Activated CD4-positive, alpha-beta memory T cell treated with anti-CD3 and anti-CD28 coated beads, Interleukin-2, amount 10 ng/mL, durations not matched to agents 7 days and 5 days (primary cell): ENCODE measurements at places on chromosomes 6 and 20. TPM values are rescaled to one million over a fixed set of nuclear protein-coding genes. Genes with fewer than 3 reads are reported as not detected.
A peak's percentile ranks its signal among the peaks of the same experiment; 100 is the strongest.

- no peak for DNase-seq
Observed at GRCh38 chr6:53214172-53214571, 65.5 kb upstream of the GCM1 start.

DNA sequence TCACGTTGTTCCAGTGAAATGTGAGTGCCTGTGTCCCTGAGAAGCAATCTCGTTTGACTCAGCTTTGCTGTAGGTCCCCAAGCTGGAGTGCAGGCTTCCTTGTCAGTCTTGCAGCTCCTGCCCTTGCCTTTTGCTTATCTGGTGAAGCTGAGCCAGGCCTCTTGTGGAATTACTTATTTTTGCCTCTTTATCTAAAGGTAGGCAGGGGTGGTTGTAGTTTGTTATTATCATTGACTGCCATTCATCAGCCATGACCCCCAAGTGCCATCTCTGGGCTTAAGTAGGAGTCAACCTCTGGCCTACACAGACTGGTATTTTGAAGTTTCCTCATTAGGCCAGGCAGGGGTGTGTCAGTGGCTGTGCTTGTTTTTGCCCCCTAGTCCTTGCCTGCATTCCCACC is 2.1 kb downstream of the TMEM14B start:
- no peak for DNase-seq

- no peak for DNase-seq
Observed at GRCh38 chr6:141472162-141472928, 660.4 kb upstream of the GJE1 start.

DNA sequence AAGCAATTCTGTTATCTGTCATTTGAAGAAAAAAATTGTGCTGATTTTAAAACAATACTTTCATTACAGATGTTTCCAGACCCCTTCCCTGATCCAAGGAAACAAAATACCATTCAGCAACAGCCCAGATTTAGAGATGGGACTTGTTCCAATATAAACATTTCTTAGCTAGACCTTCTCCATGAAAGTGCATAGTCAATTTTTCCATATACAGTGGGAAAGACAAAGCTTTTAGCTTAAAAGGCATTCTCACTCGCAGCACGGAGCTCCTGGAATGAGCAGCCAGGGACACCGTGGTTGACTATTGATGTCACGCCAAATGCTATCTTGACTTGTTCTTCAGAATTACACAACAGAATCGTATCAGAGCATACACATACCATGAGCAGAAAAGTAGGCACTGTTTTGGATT is 21.5 kb downstream of the LAMA4 start:
- no peak for DNase-seq

DNA sequence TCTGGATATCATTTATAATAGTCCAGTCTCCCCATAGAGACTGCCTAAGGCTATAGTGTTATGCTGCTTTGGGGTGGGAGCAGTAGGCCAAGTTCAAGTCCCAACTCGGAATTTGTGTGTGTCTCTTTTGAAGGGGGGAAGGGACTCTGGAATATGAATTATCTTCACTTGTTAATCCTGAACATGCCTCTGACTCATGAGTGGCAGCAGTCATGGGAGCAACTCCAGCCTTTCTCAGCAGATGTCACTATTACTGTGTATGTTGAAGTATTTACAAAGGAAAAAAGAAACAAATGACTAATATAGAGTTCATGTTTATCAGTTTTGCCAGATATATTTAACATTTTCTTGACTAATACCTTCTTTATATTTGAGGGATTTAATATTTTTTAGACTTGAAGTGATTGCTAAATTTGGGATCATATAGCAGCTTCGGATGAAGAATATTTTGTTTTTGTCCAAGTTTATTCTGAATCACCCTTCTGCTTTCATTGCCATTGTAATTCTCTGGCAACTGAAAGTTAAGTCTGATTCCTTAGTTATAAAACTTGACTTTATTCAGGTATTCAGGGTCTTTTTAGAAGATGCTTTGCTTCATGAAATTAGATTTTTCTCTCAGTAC is 23.4 kb downstream of the FAM217A start:
- peak; percentile 26 for DNase-seq

DNA sequence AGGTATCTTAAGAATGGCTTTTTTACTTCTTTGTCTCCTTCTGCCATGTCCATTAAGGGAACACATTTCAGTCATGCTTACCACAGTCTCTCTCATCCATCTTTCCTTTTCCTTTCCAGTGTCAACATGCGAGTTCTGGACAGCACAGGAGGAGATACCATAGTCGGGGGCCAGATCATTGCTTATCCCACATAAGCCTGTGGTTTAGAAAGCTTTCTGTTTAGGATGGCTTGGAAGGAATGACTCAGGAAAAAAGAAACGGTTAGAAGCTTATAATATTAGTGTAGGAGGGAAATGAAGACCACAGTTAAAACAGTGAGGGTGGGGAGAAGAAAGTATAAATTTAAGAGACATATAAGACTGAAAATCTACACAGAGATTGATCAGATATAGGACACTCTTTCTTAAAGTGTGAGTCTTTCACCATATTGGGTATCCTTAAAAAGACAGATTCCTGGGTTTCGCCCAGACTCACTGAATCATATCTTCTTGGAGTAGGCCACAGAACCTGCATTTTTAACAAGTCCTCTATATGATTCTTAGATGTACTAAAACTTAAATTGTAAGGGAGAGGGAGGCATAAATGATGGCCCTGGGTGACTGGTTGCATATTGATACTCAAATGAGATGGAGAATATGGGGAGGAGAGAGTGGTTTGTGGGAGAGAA is 36.1 kb downstream of the DSE start:
- DNase-seq: no peak

GRCh38 chr20:42721923-42722322 is 467.8 kb downstream of the PTPRT start:
- DNase-seq: no peak

DNA sequence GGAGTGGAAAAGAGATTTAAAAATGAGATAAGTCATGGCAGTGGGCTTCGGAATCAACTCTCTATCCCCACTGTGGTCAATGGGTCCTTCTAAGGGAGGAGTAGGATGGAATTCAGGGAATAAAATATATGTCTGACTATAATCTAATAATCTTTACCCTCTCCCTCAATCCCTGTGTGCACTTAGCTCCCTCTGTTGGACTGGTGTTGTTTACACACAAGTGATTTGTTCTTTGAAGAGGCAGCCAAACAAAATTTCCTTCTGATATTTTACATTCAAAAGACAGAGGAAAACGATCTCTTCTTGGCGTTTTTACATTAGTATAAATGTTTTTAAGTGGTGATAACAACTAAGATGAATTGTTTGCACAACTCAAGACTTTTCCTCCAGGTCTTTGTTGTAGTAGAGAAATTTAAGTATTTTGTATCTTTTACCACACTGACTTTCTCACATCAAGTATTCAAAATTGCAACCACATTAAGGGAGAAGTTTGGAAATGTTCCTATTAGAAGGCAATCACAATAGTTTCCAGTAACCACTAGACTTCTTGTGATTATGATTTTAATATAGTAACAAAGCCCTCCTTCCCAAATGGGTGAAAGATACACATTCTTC is 317.8 kb downstream of the CENPW start:
- DNase-seq: no peak

- no peak for DNase-seq
Observed at GRCh38 chr6:34276881-34277762, 28.3 kb upstream of the SMIM29 start.

DNA sequence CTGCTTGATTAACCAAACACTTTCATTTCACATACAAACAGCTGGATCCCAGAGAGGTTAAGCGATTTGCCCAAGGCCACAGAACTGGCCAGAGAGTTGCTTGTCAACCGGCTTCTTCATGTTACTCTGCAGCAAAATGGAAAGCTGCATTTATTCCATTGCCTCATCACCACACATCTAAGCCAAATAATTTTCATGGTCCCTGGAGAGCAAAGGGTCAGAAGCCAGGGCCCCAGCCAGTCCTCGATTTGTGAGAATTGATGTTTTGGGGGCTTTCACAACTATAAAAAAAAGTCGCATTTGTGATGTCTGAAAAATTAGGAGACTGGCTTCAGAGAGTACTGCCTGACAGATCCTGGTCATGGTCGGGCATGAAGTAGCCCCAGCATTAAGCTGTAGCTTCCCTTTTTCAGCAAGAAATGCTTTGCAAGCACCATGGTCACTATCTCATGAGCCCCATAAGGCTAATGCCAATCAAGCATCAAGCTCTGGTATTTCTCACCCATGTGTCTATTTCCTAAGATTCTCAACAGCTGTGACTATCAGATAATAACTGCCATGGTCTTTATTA is 95.8 kb downstream of the BANF2 start:
- no peak for DNase-seq

GRCh38 chr20:33005908-33006775 is 1.4 kb upstream of the BPIFB2 start:
- DNase-seq: no peak

GRCh38 chr6:71393471-71393870 is 104.9 kb downstream of the OGFRL1 start:
- DNase-seq: no peak

DNA sequence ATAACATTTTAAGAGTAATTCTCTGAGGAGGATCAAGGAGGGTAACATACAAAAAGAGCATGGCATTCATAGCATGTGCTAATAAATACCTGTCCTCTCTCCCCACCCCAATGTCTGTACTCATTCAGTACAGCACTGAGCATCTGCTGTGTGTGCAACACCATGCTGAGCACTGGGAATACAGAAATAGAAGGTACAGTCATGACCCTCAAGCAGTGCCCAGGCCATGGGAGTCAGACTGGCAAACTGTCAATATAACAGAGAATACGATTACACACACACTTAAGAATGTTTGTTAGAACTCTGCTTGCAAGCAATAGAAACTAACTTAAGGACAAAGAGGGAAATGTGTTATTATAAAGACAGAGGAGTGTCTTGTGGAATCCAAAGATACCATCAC is 24.7 kb upstream of the ZFAND3 start:
- DNase-seq: no peak

DNA sequence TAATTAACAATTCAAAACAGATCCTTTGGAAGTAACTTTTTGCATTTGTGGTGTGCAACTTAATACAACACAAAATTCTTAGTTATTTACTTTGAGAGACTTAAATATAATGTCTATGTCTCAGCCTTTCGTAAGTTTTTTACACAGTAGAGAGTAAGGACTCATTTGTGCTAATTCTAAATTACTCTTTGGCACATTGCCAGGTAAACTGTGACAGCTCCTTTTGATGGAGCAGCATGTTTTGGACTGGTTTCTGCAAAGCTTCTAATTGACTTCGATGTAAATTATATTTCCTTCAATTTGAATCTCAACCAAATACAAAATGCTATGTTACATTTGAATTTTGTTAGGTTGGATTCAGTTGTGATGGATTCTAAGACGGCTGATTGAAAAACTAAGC is 450.7 kb upstream of the OPRM1 start:
- no peak for DNase-seq

DNA sequence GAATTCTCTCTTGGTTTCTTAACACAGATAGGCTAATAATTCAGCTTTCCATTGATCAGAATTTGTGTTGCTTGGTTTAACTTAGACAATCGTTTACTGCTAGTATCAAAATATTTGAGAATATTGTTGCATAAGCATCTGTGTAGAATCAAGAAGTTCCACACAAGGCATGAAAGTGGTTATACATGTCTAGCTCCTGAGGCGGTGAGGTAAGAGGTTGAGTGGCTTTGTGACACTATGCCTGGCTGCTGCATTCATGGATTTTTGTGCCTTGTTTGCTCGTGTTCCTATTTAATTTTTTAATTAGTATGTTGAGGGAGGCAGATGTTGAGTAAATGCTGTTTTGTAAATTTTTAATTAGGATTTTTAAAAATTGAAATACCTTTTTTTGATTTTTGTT is 10.2 kb downstream of the PKIB start:
- DNase-seq: no peak

- DNase-seq: no peak
Observed at GRCh38 chr6:144468709-144469108, 183.6 kb downstream of the UTRN start.

DNA sequence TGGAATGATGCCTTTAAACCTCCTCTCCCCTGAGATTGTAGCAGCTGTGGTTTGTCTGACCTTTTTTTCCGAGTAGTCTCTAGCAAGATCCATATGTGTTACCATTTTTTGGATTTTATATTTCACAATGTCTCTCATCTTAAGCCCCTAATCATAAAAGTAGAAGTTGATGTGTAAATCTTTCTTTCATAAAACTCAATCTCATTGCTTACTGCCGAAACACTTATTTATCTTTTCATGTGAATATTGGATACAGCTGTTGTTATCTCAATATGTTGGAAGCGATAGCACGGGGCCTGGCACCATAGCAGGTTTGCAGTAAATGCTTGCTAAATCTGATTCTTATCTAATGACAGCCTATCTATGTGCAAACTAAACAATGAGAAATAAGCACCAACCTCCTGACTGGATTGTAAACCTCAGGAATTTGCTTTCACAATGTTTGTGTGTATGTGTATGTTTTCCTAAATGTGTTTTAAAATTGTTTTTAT is 14.2 kb downstream of the SMPDL3A start:
- DNase-seq: no peak

DNA sequence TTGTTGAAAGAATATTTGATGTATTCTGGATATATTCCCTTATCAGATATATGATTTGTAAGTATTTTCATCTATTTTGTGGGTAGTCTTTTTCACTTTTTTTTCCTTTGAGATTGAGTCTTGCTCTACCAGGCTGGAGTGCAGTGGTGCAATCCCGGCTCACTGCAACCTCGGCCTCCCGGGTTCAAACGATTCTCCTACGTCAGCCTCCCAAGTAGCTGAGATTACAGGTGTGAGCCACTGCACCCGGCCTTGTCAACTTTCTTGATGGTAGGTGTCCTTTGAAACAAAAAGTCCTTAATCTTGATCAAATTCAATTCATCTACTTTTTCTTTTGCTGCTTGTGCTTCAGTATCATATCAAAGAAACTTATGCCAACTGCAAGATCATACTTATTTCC is 297.2 kb upstream of the NRSN1 start:
- DNase-seq: no peak

GRCh38 chr20:61332016-61332975 is 80.2 kb downstream of the CDH4 start:
- DNase-seq: no peak

DNA sequence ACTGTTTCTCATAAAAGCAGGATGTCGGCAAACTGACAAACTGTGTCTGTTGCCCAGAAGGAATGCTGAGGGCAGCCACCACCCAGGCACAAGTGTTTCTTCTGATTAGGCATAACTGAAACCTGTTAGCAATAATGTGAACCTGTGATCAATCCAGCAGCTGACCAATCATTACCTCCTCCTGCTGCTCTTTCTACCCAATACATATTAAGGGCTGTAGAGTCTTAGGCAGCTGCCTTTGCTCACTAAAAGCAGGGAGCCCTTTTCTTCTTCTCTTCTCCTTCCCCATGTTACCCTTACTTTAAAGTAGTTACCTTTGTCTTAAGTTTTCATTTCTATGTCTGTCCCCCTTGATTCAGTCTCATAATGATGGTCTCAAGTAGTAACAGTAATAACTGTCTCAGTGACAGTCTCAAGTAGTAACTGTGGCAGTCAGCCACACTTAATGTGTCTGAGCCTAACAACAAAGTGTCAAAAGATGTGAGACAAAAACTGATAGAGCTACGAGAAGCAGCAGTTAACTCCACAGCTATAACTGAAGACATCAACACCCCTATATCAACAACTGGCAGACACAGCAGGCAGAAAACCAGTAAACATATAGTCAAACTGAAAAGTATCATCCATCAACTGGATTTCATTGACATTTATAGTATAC is 37.0 kb downstream of the RANBP9 start:
- no peak for DNase-seq

GRCh38 chr6:112935402-112936078 is 588.4 kb downstream of the RFPL4B start:
- no peak for DNase-seq

KCNB1 gene
- total RNA-seq: 0.05 TPM

SLC22A2 gene
- not detected for total RNA-seq

ZGPAT gene
- total RNA-seq: 42.8 TPM

SLC22A7 gene
- not detected for total RNA-seq

OPRM1 gene
- total RNA-seq: not detected

KCNS1 gene
- 0.13 TPM for total RNA-seq
